Midbrain (tissue), 1 donor: ENCODE measurements at places on chromosomes 2 and 18.

- DNase-seq: no peak
Measured at GRCh38 chr2:136522724-136523123, 242.6 kb upstream of the THSD7B start.

DNA sequence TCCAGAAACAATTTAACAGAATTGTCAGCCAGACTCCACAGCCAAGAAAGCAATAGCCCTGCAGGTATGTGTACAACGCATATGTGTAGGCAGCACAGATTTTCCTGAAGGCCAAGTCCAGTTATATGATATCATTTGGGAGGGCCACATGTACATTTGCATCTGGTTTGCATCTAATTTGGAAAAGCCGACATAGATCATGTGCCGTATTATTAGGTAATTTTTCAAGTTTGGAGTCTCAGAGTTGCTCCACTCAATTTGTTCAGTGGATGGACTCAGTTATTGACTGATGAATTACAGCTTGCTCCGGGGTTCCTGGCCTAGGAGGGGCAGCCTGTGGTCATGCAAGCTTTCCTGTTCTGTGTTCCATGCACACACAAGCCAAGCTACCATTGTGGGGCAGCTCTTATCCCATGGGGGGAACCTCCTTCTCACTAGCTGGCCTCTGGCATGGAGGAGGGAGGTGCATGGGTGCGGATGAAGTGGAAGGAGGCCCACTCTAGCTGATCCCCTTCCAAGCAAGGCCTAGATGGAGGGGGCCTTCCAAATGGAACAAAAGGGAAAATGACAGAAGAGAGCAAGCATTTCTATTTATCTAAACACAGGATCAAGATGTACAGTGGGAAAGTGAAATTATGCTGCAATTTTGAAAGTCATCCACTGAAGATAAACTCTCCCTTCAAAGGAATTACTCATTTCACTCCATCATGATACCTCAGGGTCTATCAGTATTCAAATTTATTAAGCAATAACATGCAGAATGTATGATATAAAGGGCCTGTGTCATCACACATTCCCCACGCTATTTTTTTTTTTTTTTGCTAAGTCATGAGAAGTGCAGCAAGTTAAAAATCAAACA lies 202.6 kb upstream of the SMAD2 start:
- DNase-seq: no peak

DNA sequence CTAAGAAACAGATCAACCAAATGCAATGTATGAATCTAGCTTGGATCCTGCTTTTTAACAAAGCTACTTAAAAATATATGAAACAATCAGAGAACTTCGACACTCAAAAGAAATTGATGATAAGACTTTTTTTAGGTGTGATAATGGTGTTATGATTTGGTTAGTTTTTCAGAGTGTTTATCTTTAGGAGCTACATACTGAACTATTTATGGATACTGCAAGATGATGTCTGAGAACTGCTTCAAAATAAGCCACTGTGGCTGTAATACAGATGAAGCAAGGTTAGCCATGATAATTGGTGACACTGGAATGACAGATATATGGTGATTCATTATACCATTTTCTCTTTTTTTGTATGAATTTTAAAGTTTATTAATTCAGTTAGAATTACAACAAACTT lies 14.2 kb downstream of the SLC25A12 start:
- no peak for DNase-seq

DNA sequence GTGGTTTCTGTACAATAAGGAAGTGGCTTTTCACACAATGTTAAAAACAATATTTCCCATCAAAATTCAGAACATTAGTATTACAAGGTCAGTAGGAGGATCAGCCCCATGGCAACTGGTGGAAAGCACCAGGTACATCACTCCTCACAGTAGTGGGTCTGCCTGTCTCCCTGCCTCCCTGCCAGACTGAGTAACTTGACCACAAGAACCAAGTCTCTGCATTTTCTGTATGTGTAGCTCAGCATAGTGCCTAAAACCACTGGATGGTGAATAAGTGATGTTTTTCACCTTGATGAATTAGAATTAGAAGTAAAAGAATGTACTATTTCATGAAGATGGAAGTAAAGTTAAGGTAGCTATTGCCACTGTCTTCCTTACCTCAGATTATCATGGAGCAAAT lies 4.1 kb upstream of the WDR7 start:
- DNase-seq: no peak

GRCh38 chr2:128513961-128514283 lies 195.3 kb upstream of the HS6ST1 start:
- DNase-seq: no peak

- peak; percentile 49 for DNase-seq
Measured at GRCh38 chr18:52903857-52904256, 563.9 kb downstream of the DCC start.

- no peak for DNase-seq
Measured at GRCh38 chr2:234476766-234477165, 20.1 kb downstream of the ARL4C start.

DNA sequence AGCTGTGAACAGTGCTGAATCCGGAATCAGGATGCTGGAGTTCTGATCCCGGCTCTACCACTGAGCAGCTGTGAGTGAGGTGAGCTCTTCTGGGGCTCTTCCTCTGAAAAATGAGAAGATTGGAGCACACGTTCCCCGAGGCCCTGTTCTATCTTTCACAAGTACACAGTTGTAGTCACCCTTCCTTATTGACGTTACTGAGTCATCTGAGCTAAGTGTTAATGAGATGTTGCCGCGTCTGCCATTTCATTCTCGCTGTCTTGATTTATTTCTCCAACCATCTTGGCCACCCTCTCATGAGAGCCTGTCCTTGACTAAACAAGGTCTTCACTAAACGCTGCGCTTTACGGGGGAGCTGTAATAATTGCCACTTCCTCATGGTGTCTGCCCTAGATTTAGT lies 31.9 kb upstream of the EFR3B start:
- no peak for DNase-seq

DNA sequence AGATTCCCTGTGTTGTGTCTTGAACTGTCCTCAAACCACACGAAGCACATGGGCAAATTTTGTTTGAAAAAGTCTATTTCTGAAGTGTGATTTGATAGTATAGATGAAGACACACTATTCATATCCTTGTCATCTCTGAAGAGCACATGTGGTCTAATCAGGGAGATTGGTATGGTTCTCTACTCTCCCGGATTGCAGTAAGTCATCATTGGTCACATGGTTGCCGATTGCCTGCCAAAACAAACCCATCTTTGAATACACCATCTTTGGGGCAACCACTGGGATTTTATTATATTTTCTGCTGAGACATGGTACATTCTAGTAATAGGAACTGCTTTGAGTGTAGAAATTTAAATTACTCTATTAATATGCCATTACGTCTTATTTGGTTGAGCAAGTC lies 186.9 kb downstream of the MYO1B start:
- no peak for DNase-seq

DNA sequence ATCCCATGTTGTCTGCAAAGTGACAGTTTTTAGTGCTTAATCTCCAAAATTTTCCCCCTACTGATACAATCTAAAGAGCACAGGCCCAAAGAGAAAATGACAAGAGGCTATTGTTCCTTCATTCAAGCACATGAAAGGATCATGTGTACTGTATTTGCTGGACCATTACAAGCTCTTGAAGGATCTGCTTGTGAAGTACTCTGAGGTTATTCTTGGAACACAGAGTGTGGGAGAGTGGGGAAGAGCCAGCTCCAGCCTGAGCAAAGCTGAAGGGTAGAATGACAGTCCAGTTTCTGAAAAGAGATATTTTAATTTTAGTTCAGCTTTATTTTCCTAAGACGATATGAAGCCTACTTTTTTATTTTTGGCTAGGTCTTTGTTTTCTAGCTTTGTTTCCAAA lies 112.2 kb downstream of the GALNT3 start:
- DNase-seq: peak; percentile 47

- DNase-seq: no peak
Measured at GRCh38 chr2:21004181-21004572, 39.7 kb downstream of the APOB start.

DNA sequence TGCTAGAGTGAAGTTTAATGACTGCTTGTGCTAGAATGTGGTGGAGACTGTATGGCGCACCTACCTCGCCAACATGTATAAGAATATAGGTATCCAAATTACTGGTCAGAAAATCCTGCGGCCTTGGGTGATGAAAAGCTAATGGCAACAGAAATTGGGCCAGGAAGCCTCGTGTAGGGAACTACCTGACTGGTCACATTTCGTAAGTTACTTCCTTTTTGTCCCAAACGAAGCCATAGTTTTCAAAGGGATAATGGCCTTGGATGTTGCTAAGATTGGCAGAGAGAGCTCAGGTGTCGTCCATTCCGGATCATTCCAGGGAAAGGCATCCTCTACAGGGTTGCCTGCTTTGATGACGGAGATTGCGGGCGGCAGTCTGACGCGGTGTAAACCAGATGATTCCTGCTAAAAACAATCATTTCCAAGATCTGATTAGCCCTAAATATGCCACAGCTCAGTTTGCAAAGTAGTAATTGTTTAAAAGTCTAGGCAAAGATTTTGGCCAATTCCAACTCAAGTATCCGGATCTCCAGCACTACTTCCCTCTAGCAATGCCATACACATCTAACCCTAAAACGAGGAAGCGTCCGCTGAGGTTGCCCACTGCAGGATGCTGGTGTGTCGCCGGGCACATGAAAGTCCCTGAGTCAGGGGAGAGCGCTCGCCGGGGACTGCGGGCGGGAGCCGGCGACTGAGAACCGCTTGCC lies 708 bp upstream of the MALT1 start:
- no peak for DNase-seq

GRCh38 chr18:4605212-4605611 lies 150.1 kb upstream of the DLGAP1 start:
- no peak for DNase-seq

- DNase-seq: no peak
Measured at GRCh38 chr2:236882074-236882473, 203.6 kb upstream of the COPS8 start.

- no peak for DNase-seq
Measured at GRCh38 chr2:157444641-157445040, 752 bp upstream of the CYTIP start.

GRCh38 chr18:73719611-73720010 lies 428.0 kb downstream of the FBXO15 start:
- no peak for DNase-seq

DNA sequence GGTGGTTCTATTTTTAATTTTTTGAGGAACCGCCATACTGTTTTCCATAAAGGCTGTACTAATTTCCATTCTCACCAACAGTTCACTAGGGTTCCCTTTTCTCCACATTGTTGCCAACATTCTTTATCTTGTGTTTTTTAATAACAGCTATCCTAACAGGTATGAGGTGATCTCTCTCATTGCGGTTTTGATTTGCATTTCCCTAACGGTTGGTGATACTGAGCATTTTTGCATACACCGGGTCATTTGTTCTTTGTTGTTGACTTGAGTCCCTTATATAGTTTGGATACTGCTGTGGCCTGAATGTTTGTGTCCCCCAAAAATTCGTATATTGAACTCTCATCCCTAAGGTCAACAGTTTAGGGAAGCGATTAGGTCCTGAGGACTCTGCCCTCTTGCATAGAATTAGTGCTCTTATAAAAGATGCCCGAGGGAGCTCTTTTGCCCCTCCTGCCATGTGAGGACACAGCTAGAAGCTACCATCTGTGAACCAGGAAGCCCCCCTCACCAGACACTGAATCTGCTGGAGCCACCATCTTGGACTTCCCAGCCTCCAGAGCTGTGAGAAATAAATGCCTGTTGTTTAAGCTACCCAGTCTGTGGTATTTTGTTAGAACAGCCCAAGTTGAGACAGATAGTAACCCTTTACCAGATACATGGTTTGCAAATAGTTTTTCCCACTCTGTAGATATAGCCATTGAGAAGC lies 4.7 kb downstream of the IMP4 start:
- no peak for DNase-seq

DNA sequence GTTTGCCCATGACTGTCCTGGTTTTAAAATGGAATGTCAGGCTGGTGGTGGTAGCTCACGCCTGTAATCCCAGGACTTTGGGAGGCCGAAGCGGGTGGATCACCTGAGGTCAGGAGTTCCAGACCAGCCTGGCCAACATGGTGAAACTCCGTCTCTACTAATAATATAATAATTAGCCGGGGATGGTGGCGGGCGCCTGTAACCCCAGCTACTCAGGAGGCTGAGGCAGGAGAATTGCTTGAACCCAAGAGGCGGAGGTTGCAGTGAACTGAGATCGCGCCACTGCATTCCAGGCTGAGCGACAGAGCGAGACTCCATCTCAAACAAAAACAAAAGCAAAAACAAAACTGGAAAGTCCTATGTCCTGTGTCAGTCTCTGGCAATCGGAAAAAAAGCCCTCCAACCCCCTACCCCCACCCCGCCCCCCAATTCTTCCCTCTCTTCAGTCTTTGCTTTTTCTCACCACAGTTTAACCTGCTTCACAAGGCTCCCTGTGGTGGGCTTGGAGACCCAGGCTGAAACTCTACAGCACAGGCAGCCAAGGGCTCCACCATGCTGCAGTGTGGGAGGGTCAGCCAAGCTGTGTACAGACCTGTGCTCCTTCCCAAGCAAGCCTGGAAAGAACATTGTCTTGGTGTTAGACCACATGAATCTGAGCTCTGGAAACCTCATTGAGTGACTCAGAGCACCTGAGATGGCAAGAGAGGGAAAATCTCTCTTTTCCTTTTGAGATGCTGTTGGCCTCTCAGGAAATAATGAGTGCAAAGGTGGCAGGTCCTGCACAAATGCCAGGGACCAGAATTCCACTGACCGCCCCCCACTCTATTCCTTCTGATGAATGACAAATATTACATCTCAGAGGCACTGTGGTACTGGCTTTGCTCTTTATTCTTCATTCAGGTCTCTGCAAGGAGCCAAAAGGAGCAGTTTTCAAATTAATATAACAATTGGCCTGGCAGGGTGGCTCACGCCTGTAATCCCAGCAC lies 16.7 kb downstream of the MYCN start:
- no peak for DNase-seq

DNA sequence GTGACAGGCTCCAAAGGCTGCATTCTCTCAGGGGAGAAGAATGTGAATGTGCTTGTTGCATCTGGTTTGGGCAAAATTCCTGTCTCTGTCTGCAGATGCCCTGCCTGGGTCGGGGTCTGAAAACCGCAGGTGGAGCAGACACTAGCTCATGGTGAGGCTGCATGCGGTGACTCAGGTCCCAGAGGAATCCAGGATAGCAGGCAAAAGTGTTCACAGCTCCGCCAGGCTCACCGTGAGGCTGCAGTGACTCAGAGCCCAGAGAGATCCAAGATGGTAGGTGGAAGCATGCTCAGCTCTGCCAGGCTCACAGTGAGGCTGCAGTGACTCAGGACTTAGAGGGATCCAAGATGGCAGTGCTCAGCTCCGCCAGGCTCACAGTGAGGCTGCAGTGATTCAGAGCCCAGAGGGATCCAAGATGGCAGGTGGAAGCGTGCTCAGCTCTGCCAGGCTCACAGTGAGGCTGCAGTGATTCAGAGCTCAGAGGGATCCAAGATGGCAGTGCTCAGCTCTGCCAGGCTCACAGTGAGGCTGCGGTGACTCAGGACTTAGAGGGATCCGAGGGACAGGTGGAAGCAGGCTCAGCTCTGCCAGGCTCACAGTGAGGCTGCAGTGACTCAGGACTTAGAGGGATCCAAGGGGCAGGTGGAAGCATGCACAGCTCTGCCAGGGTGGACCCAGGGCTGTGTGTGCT lies 200.5 kb downstream of the ACKR3 start:
- no peak for DNase-seq

GRCh38 chr2:103268841-103269498 lies 507.1 kb downstream of the TMEM182 start:
- no peak for DNase-seq
